Activated CD4-positive, alpha-beta T cell treated with anti-CD3 and anti-CD28 coated beads, Interleukin-2, Interleukin-6, amounts not matched to agents 100 ng/mL and 50 ng/mL, durations not matched to agents 16 hours and 8 hours (primary cell): ENCODE measurements at places on chromosomes 16 and 17.

DNA sequence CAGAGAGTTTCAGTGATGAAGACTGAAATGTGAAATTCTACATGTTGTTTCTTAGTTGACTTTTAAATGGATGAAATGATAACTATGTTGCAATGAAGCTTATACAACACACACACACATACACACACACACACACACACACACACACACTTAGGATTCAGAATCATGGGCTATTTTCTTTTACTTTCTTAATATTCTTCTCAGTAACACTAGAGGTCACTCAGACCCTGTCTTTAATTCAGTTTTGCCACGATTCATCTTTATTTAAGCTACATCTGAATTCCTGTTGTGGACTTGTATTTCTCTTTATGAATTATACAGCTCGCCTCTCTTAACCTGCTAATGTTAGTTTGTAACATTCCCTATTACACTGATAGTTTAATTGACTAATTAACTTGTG is 109.6 kb upstream of the GOT2 start:
- no peak for DNase-seq

DNA sequence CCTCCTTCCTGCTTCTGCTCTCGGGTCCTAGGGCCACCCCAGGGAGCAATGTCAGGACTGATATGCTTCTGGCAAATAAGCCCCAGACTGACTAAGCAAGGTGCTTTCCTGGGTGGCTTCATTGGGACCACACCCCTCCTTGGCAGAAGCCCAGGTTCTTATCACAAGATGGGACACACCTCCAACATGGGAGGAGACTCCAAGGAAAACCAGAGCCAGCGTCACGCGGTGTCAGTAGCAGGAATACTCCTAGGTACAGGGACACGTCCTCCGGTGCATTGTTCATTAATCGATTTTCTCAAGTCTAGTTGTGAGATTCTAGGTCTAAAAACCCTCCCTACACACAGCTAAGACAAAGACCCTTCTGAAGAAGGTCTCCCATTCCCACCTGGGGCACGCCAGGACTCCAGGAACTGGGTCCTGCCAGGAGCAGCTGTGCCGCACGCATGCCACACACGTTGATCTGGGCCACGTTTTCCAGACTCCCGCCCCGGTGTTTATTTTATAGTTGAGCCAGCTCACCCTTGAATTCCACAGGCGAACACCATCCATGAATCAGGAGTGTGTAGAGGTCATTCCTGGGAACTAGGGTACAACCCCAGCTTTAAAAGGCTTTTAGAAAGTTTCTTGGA is 30.8 kb downstream of the FA2H start:
- no peak for DNase-seq

GRCh38 chr16:23114131-23114904 is 34.9 kb downstream of the USP31 start:
- no peak for DNase-seq

DNA sequence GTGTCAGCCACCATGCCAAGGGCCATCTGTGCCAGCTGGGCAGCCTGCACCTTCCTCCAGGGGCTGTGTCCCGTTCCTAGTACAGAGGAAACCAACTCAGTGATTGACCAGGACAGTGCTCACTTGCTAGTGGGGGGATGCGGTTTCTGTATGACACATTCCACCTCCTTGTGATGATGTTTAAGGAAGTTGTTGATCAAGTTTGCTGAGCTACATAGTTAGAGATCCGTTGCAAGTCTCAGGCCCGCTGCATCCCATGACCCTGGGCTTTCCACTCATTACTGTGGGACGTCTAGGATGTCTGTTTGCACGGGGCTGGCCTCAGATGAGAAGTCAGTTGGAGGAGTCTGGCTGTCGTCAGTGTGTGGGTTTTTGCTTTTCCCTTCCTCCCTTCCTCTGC is 33.6 kb downstream of the RNF213 start:
- DNase-seq: no peak

GRCh38 chr17:40311575-40311974 is 2.6 kb downstream of the RARA start:
- DNase-seq: no peak

DNA sequence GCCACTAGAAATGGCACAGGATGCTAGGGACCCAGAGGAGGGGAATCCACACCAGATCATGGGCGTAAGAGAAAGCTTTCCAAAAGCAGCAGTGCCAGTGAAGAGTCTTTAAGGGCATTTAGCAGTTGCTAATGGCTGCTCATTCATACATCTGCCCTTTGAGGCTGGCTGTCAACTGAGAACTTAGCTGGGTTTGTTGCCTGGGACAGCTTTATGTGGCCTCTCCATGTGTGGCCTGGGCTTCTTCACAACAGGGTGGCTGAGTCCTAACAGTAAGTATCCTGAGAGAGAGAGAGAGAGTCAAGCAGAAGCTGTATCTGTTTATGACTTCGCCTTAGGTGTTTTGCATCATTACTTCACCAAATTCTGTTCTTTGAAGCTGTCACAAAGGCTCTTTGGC is 286.1 kb upstream of the KCNJ16 start:
- DNase-seq: no peak

DNA sequence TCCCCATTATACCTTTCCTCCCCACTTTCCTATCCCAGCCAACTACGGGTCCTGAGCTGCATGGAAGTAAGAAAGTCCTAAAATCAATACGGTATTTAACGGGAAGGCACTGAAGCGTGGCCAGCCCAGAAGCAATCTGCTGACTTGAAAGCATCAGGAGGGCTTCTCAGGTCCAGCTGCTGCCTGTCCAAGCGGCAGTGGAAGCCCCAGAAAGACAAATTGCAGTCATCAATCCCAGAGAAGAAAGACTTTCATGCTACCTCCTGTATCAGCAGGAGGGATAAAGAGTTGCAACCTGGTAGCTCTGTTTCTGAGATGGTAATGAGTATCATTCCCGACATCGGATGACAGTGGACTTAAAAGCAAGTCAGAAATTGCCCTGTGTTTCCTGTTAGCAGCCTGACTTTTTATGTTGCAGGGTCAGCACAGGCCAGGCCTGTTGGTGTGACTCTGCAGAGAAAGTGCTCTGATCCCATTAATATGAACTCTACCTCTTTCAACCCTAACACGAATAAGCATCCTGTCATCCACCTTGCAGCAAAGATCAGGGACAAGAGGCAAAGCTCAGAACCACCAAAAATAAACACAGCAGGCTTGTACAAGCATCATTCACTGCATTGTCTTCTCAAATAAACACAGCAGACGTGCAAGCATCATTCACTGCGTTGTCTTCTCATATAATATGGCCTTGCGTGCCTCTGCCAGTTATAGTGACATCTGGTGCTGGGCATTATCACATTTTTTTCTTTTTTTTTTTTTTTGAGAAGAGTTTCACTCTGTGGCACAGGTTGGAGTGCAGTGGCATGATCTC is 358.6 kb upstream of the CDH11 start:
- DNase-seq: no peak

DNA sequence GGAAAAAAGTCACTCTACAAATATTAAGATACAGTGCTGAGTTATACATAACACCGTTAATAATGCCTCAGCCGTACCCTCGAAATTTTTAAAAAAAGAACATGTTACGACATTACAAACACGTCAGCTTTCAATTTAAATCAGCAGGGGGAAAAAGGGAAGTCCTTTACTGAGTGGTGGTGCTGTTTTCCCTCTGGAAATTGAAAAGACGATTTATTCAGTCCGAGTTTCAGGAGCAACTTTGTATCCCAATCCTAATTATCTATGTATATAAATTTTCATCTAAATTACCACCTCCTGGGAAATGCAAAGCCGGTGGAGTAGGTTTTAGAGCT is 1.3 kb downstream of the NETO2 start:
- DNase-seq: peak; percentile 37

GRCh38 chr17:10713318-10713717 is 15.9 kb downstream of the ADPRM start:
- no peak for DNase-seq

DNA sequence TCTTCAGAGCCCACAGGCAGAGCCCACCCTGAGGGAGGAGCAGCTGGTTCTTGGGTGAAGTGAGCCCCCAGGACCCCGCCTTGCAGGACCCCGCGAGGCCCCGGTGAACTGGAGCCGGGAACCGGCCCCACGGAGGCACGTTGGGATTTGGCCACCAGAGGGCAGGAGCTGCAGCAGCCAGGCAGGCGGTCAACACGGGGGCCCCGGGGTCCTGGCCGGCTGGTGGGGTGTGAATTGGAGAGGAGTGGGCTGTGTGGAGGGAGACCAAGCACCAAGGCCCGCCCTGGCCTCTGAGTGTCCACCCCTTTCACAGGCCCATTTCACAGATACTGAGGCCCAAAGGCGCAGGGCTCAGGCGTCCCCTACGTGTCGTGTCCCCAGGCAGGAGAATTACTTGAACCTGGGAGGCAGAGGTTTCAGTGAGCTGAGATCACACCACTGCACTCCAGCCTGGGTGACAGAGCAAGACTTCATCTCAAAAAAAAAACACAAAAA is 2.2 kb downstream of the DPEP1 start:
- no peak for DNase-seq

- no peak for DNase-seq
Measured at GRCh38 chr17:37247825-37248224, 128.0 kb upstream of the C17orf78 start.

- no peak for DNase-seq
Measured at GRCh38 chr16:66204756-66205155, 161.7 kb upstream of the CDH5 start.

DNA sequence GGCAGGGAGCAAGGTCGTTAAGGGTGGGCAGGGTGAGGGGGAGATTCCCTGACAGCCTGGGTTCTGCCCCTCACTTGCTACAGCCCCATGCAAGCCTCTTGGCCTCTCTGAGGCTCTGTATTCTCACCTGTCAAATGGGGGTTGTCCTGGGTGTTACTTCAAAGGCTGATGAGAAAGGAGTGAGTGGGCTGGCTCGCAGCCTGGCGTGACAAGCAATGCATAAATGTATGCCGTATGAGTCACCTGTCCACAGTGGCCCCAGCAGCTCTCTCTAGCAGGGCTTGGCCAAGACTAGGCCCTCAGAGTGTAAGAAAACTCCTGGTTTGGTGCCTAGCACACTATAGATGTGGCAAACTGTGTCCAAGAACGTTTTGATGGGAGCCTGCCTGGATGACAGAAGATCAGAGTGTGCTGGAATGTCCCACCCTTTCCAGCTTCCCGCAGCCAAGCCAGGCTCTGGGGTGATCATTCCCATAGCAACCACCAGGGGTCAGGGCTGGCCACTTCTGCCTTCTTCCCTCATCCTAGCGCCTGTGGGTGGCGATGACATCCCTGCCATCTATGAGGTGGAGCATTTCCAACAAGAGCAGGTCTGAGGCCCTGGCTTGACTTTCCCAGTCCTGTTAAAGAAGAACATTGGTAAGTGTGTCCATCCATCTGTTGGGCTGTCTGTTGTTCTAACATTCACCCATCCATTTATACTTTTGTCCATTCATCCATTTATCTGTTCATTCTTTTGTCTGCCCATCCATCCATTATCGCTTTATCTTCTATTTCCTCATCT is 37.2 kb upstream of the ADGRG1 start:
- peak; percentile 87 for DNase-seq

DNA sequence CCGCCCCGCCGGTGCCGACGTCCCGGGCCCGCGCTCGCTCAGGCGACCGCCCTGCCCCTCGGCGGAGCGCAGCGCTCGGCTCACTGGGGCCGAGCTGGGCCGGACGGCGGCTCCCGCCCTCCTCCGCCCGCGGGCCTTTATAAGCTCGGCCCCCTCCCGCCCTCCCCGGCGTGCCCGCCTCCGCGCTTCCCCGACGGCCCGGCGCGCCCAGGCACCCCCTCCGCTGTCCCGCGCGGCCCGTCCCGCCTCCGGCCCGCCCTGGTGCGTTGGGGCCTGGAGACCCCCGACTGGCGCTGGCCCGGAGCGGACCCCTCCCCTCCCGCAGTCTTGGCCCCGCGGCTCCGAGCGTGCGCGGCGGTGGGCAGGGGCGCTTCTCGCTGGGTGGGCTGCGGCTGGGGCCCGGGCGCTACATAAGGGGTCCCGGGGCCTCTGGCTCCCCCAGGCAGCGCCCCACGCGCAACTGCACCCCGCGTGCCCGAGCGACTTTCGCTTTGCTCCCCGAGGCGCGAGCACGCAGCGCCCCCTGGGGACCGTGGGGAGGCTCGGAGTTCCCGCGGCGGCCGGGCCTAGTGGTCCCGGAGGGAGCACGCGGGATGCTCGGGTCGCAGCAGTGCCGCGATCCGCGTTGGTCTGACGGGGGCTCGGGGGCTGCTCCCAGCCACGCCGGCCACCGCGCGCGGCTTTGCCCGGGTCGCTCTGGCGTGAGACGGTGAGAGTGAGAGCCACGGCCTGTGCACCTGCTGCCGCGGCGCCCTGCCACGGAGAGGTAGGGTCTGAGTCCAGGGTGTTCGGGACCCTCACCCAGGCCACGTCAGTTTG is at the start of gene PIEZO1:
TSS of gene PIEZO1 (minus strand) at position 115 of the 819 bp plus-strand sequence. CDS start 256 bp downstream, outside the sequence.
- peak; percentile 81 for DNase-seq

DNA sequence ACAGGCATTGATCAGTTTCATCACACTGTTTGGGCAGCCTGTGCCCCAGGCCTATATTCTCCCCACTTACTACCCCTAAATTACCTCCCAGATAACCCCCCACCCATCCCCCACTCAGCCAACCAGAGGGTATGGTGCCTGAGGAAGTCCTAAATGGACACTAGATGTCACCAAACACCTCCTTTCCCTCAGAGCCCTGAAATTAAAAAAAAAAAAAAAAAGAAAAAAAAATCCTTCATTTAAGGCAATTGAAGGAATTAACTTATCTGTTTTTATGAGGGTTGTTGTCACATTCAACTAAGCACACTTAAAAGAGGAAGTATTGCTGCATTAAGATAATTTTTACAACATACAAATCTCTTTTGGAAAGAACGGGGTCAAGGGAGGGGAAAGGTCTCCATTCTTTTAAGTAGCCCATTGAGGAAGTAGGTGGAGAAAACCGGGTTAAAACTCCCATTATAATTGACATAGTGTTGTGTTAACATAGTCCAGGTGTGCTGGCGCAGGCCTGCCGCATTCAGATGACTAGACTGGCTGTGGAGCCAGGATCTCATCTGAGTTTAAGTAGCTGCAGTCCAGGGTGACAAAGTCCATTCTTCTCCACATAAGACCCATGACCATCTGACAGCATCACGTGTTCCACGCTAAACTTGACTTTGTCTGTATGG is 46.3 kb downstream of the SNX11 start:
- peak; percentile 14 for DNase-seq

DNA sequence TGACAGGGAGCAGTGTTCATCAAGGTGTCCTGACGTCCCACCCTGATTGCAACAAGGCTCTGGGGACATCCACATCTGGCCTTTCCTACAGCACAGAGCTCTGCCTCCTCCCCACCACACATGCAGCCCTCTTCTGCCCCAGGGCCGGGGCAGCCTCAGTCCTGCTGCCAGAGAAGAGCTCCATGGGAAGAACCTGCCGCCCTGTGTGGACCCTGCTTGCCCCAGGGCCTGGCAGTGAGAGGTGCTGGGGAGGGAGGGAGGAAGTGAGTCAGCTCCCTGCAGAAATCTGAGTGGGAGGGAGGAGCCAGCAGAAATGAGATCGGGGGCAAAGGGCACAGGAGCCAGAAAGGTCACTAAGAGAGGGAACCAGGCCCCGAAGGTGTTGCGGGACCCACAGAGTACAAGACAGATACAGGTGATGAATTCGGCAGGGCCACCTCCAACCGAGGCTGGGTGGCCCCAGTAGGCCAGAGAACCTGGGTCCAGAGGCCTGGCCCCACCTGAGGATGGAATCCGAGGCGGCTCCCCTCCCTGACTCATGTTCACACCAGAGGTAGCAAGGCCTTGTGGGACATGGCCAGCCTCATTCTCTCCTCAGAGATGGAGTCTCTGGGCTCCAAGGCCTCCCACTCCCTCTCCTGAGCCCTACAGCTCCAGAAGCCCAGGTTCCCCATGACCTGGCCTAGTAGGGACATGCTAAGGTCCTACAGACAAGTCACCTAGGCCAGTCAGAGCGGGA is 24.8 kb downstream of the MYO18A start:
- peak; percentile 87 for DNase-seq

- no peak for DNase-seq
Measured at GRCh38 chr16:67392301-67393059, 818 bp downstream of the TPPP3 start.

GRCh38 chr17:77735081-77735565 is 223.4 kb upstream of the TNRC6C start:
- no peak for DNase-seq
